ENCODE measurements at places on chromosomes 12 and 14.
A peak's percentile ranks its signal among the peaks of the same experiment; 100 is the strongest.

- DNase-seq: no peak
Observed at GRCh38 chr12:65642061-65642661, 182.1 kb upstream of the HMGA2 start.

GRCh38 chr14:94946244-94946643 is 176.3 kb upstream of the GSC start:
- DNase-seq: no peak

GRCh38 chr12:94980577-94980976 is 22.9 kb downstream of the NDUFA12 start:
- DNase-seq: no peak

GRCh38 chr12:98222135-98222534 is 293.3 kb upstream of the TMPO start:
- DNase-seq: no peak

DNA sequence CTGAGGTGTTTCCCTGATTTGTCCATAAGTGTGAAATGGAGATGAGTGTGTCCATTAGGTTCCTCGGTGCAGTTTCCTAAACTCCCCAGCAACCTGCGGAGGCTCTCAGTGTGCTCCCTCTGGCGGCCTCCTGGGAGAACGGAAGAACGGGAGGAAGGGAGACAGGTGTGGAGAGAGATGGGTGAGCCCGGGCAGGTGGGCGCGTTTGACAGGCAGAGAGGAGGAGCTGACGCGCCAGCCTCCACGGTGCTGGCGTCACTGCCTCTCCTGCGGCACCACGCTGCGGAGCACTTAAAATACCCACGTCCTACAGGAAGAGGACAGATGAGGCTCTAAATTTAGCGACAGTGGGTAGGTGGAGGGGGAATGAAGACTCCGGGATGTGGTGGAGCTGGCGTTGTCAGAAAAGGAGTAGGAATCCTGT is 26.8 kb upstream of the PEX5 start:
- no peak for DNase-seq

- DNase-seq: no peak
Observed at GRCh38 chr12:105480162-105480561, 149.7 kb downstream of the C12orf75 start.

- DNase-seq: no peak
Observed at GRCh38 chr14:102187568-102188001, 47.9 kb downstream of the WDR20 start.

GRCh38 chr14:95256002-95256775 is 63.5 kb downstream of the CLMN start:
- DNase-seq: no peak

GRCh38 chr12:45708363-45708762 is 21.1 kb upstream of the ARID2 start:
- DNase-seq: no peak

DNA sequence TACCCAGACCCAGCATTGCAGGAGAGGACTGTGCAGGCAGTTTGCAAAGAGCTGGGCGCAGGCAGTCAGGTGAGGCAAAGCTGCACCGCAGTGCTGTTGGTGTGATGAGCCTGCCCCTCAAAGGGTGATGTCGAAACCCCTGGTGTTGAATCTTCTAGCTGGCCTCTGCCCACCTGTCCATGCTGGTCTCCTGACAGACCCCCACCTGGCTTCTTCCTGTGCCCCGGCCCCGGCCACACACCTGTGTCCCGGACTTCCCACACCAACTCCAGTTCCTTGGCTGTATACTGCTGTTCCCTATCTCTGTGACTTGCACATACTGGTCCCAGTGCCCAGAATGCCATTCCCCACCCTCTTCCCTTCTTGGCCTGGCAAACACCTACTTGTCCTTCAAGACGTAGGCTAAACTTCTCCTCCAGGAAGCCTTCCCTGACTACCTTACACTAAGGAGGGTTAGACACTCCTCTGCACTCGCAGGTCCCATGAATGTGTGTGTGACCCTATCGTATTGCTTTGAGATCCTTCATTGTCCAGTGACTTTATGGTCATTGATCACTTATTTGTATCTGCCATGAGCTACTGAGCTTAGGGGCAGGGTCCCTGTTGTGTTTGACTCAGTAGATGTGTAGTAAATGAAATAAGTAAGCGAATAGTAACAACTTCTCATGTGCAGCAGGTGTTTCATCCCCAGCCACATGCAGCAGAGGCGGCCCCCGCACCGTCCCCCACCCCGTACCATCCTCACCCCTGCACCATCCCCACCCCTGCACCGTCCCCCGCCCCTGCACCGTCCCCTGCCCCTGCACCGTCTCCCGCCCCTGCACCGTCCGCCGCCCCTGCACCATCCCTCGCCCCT is 37.4 kb downstream of the ESRRB start:
- DNase-seq: no peak

DNA sequence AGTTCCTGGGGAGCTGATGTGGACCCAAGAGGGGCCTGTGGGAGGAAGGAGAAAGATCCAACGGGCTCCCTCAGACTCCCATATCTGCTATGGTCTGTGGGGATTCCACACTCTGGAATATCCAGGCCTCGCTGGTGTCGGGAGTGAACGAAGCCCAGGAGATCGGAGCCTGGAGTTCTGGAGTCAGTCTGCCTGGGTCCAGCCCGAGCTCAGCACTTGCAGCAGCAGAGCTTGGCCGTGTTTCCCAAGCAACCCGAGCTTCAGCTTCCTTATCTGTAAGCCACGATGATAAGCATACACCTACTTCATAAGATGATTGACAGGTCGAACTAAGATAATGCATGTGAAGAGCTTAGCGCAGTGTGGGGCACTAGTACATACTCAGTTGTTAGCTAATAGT is 10.1 kb downstream of the LTBP2 start:
- no peak for DNase-seq

GRCh38 chr12:83156815-83157214 is 470.1 kb downstream of the TMTC2 start:
- DNase-seq: no peak

DNA sequence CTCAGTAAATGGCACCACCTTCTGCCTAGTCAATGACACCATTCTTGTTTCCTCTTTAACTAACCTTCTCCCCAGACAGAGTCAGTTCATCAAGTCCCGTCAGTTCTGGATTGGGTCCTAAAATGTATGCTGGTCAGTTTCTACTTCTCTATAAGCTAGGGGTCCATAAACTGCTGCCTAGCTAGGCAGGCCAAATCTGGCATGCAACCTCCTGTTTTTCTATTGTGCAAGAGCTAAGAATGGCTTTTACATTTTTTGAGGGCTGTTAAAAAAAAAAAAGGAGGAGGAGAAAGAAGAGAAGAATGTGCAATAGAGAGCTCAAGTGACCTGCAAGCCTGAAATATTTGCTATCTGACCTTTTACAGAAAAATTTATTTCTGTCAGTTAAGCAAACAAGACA is 6.4 kb upstream of the TMED10 start:
- DNase-seq: no peak

DNA sequence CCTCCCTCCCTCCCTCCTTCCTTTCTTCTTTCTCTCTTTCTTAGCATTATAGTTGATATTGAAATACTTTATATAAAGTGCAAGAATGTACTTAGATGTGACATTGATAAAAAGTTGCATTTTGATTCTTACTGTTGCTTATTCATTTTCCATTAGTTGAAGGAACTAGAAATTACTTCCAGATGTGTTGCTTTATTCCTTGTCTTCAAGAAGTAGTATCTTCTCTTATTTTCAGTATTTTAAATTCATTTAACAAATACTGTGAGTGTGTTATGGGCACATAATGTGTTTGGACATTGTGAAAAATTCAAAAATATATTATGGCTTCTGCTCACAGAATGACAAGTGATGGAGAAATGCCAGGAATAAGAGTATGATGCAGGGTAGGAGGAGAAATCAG is 45.6 kb downstream of the TRMT5 start:
- no peak for DNase-seq

- no peak for DNase-seq
Observed at GRCh38 chr14:74514471-74514941, 20.9 kb downstream of the ISCA2 start.

- DNase-seq: no peak
Observed at GRCh38 chr12:43159506-43159905, 392.5 kb downstream of the ADAMTS20 start.

GRCh38 chr14:61444215-61444768 is 122.9 kb downstream of the PRKCH start:
- peak; percentile 41 for DNase-seq

- DNase-seq: no peak
Observed at GRCh38 chr12:58117201-58117600, 175.8 kb downstream of the ATP23 start.

DNA sequence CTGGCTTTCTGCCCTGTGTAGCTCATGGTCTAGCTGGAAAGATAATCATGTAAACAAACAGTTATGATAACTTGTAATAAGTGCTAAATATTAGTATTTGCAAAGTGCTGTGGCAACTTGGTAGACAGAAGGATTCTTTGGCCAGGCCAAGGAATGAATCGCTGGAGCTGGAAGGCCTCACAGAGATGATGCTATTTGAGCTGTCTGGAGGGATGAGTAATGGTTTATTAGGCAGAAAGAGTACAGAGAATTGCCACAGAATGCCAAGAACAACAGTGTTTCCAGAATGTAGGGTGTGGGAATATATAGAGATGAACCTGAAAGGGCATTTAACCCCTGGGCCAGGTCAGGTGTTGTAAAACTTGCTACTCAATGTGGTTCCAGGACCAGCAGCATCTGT is 27.6 kb downstream of the OTX2 start:
- no peak for DNase-seq

GRCh38 chr14:65934070-65934435 is 521.5 kb downstream of the FUT8 start:
- no peak for DNase-seq

GRCh38 chr12:75656648-75657047 is 145.2 kb upstream of the KRR1 start:
- DNase-seq: no peak

DNA sequence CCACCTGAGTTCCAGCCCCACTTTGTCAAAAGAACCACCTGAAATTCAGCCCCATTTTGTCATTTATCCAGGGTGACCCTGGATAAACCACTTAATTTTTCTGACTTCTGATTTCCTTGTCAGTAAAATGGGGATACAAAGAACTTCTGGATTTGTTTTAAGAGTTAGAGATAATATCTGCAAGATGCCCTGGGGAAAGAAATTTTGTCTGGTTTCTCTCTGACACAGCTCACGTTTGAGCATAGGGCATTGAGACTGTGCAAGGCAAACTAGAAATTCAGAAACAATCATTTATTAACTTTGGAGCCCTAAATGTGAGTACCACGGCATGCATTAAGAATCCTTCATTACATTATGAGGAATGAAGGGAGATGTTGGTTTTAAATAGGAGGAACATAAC is 37.2 kb downstream of the TMTC2 start:
- DNase-seq: no peak

GRCh38 chr12:89391726-89392336 is 39.5 kb upstream of the DUSP6 start:
- no peak for DNase-seq

- DNase-seq: no peak
Observed at GRCh38 chr12:81542065-81543010, 216.8 kb downstream of the PPFIA2 start.

DNA sequence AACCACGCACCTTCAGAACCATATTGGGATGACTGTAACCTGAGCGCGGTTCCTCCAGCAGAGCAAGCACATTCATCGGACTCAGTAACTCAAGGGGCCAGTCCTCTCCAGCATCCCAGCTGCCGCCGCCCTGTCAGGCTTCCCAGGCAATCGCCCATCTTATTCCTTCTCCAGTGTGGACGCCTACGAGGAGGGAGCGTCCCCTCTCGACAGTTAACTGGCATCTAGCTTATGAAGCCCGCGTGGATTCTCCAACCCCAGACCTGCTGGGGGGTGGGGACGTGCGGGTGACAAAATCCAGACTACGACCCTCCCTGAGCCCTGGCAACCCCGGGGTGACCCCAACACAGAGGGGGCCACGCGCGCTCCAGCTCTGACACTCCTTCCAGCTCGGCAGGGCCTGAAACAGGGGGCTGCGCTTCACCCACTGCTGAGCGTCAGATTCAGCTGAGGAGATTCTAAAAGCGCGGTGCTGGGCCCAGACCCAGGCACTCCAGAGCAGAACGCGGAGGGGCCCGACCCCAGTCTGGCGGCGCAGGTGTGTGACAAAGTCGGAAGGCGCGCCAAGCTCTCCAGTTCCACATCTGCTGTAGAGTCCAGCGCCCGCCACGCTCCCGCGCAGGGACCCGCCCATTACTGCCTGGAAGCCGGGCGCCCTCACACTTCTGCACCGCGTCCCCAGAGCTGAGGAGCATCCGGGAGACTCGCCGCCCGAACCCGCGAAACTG is 43.9 kb upstream of the ESR2 start:
- no peak for DNase-seq

DNA sequence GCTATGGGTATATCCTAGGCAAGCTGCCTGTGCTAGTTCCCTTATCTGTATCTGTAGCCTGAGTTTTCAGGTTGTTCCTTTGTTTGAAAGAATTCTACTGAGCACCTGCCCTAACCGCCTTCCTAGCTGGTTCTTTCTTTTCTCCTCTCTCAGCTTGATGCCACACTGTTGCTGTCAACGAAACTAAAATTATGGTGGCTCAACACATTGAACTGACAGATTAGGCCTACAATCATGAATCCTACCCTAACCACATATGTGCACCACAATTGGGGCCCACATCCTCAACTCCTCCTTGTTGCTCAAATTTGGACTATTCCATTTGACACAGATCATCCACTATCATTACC is 36.2 kb upstream of the RESF1 start:
- no peak for DNase-seq

GRCh38 chr14:82342596-82342995 is 808.9 kb upstream of the SEL1L start:
- no peak for DNase-seq

DNA sequence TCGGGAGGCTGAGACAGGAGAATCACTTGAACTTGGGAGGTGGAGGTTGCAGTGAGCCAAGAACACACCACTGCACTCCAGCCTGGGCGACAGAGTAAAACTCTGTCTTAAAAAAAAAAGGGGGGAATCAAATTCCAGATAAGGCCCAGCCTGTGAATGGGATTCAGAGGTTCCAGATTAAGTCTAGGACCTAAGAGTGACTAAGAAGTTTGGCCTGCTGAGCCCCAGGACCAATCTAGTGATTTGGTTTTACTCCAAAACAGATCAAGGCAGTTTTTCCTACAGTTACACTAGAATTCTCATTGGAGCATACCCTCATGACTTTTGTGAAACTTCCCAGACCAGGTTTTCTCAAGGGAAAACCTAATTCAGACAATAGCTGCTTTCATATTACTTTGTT is 22.8 kb downstream of the EXOC5 start:
- no peak for DNase-seq

DNA sequence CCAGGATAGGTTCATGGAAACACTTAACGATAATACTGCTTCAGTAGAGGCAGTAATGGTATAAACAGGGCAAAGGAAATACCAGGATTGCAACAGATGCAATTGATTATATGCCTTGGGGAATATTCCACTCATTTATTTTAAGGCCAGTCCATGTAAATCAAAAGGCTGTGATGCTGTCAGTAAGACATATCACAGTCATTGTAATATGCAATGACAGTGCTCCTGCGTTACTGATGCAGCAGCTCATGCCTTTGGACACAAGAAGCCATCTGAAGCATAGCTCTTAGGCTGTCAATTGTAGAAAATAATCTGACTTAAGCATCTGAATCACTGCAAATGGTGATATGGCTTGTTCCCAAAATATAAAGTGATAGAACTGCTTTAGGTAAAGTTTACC is 674.8 kb downstream of the TMTC2 start:
- DNase-seq: no peak

- DNase-seq: no peak
Observed at GRCh38 chr14:83867566-83868225, 1662.2 kb upstream of the FLRT2 start.

Data from stimulated activated CD8-positive, alpha-beta memory T cell treated with anti-CD3 and anti-CD28 coated beads, Interleukin-7, amount 100 ng/mL, for 1 hour (primary cell).